ENCODE measurements at places on chromosomes 5 and 9.

GRCh38 chr9:14906644-14907359 lies 3.4 kb downstream of the FREM1 start:
- DNase-seq: no peak

DNA sequence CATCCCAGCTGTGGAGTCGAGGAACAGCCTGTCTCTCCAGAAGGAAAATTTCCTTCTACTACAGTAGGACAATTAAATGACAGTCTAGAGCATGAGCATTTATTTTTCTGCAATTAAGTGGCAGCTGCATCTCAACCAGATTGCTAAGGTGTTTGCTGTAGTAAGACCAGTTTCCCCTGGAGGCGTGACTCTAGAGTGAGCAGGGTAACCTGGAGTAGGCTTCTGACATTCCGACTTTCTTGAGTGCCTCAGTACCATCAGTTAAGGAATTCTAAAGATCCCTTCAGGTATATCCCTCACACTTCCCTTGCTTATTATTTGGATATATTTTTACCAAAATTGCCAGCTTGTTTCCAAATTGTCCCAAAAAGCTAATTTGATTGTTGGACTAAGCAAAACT lies 59.2 kb upstream of the IRX2 start:
- DNase-seq: no peak

GRCh38 chr9:117302487-117302886 lies 112.4 kb downstream of the ASTN2 start:
- DNase-seq: no peak

DNA sequence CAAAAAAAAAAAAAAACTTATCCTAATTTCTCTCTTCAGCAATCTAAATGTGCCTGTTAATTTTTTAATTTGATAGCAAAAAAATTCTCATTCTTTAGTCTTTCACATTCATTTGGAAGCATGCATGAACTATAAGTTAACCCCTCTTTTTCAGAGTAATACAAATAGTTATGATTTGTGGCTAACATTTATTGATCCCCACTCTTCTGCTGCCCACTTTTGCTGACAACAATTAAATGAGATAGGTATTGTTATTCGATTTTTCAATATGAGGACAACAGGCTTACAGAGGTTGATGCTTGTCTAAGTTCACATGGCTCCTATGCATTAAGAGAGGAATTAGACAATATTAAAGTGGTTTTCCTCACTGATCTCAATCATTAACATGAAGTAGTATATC lies 2.9 kb upstream of the NR3C1 start:
- no peak for DNase-seq

- DNase-seq: no peak
Measured at GRCh38 chr5:73532195-73532594, 33.2 kb downstream of the ANKRA2 start.

DNA sequence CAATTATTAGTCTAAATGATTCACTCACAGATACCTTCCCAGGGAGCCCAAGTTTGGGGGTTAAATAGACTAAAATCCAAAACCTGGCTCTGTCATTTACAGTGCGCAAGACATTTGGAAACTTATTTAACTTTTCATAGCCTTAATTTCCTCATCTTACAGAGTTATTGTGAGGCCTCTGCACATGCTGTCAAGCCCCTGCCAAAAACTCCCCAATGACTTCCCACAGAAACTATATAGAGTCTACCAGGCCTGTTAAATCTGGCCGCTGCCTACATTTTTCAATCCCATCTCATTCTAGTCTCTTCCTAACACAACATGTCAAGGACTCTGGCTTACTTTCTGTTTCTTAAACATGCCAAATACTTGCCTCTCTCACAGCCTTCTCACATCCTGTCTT lies 412.5 kb downstream of the ELAVL2 start:
- DNase-seq: no peak

DNA sequence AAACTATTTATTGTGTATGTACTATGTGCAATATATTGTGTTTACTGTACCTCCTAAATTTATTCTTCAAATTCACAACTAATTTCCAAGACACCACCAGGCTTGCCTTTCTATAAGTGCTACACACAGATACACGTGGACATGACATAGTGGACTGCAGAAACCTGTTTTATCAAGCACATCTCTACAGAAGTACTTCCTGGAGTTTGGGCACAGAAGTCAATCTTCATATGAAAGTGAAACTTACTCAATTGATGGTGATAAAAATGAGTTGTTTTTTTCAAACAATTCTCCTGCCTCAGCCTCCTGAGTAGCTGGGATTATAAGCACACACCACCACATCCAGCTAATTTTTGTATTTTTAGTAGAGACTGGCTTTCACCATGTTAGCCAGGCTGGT lies 57.6 kb downstream of the NLN start:
- DNase-seq: no peak

GRCh38 chr5:149895416-149896345 lies 48.9 kb downstream of the PDE6A start:
- DNase-seq: no peak

GRCh38 chr9:34096751-34097150 lies 29.7 kb downstream of the DCAF12 start:
- DNase-seq: no peak

DNA sequence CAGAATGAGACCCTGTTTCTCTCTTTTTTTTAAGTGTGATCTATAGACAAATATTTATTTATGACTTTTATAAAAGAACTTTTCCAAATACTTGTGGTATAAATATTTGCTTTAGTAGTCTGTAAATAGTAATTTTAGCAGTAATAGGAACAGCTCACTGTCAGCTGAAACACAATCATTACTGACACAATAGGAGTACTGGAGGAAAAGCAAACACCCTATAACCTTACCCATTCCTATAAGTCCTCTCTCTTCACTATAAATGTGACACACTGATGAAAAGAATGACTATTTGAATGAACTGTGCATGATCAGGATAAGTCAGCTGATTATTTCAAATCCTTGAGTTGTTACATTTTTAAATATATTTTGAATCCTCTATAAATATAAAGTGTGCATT lies 72.4 kb downstream of the CDH12 start:
- DNase-seq: no peak

GRCh38 chr5:80068775-80069174 lies 33.6 kb downstream of the THBS4 start:
- no peak for DNase-seq

DNA sequence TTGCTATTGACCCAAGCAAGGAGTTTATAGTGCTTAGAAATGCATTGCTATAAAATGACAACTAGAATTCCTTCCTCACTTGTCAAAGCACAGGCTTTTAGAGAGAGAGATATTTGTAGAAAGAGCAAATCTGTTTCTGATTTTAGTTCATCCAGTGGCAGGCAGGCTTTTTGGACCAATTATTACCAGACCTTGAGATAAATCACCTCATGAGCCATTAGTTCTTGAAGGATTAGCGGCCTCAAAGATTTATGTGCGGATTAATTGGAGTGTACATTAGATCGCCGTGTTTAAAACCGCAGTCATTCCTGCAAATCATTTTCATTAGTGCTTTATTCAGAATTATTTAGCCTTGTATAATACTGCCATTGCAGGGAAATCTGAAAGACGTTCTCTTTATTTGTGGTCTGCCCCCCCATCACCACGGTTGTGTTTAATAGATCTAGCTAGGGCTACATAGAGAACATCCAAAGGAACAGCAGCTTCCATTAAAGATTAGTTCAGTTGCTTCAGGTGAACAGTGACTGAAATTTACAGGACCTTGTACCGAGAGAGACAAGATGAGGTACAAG lies 28.8 kb upstream of the TJP2 start:
- no peak for DNase-seq

- DNase-seq: no peak
Measured at GRCh38 chr5:151264113-151264512, 11.1 kb downstream of the GM2A start.

- DNase-seq: no peak
Measured at GRCh38 chr9:113503613-113504211, 40.2 kb downstream of the RGS3 start.

- no peak for DNase-seq
Measured at GRCh38 chr9:88577256-88578120, 42.5 kb downstream of the NXNL2 start.

GRCh38 chr5:73442231-73442811 lies 6.3 kb downstream of the FOXD1 start:
- no peak for DNase-seq

GRCh38 chr5:124330595-124331220 lies 415.7 kb downstream of the ZNF608 start:
- no peak for DNase-seq

DNA sequence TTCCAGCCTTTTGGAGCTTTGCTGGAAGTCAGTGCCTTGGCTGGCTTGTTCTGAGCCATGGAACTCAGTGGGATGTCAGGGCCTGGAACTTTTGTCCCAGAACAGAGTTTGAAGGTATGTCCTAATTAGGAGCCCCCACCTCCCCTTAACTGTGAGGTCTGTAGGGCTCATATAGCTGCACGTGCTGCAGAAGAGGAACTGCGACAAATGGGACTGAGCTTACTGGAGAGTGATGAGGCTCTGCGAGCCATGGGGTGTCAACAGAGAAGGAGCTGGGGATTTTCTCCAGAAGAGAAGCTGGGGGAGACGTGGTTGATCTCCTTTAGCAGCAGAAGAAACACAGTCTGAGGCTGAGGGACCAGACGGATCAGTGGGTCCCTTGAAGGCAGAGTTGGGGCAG lies 10.9 kb downstream of the TMEM8B start:
- no peak for DNase-seq

DNA sequence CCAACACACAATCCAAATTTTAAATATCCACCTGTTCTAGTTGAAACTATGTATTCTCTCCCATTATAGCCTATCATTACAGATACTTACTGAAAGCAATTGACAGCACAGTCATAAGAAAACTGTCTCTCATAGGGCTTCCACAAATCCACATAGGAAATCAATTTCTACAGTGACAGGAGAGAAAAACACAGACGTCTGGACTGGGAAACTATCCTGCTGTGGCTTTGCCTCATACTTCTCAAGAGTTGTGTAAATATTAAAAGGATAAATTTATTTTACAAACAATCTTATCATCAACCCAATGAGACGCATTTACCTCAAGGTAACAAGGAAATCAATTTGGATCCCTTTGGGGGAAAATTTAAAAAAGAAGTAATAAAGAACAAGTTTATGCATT lies 517.5 kb downstream of the EFNA5 start:
- DNase-seq: no peak

DNA sequence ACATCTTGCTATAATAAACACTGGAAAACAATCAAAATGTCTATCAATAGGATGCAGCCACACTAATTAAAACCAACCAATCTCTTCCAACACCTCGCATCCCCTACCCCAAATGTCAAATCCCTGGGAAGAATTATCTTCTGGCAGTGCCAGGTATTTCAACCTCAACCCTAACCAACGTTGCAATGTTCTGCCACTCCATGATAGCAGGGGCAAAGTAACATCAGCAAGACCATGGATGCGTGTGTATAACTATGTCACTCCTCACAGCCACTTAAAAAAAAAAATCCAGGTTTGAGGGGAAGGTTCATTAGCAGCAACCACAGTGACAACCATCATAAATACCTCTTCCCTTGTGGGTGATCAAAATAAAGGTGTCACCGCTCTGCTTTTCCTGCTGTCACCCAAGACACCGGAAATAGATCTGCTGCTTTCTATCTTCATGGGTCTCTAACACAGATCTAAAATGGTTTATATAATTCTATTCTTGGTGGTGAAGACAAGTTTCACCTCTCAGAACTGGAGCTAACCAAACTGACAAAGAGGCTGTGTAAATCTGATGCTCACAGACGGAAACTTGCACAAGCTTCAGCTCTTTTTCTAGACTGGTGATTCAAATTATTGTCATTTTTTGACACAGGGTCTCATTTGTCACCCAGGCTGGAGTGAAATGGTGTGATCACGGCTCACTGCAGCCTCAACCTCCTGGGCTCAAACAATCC lies 9.9 kb downstream of the HSPA9 start:
- no peak for DNase-seq

- no peak for DNase-seq
Measured at GRCh38 chr5:154237376-154237743, 46.8 kb downstream of the GALNT10 start.

GRCh38 chr5:43582082-43583005 lies 20.6 kb upstream of the NNT start:
- no peak for DNase-seq

- no peak for DNase-seq
Measured at GRCh38 chr9:130429831-130430230, 14.9 kb upstream of the ASS1 start.

- no peak for DNase-seq
Measured at GRCh38 chr5:168408561-168409305, 77.5 kb upstream of the RARS1 start.

GRCh38 chr9:37415011-37415719 lies 7.3 kb upstream of the GRHPR start:
- peak; percentile 78 for DNase-seq

Measured in thymus (tissue), 14 donors.